ENCODE measurements at places on chromosomes 16 and 17.

GRCh38 chr16:72493716-72494415, 321.9 kb upstream of the PMFBP1 start:
- no peak for DNase-seq

GRCh38 chr17:7886227-7887037, 2.2 kb upstream of the CHD3 start:
- no peak for DNase-seq

DNA sequence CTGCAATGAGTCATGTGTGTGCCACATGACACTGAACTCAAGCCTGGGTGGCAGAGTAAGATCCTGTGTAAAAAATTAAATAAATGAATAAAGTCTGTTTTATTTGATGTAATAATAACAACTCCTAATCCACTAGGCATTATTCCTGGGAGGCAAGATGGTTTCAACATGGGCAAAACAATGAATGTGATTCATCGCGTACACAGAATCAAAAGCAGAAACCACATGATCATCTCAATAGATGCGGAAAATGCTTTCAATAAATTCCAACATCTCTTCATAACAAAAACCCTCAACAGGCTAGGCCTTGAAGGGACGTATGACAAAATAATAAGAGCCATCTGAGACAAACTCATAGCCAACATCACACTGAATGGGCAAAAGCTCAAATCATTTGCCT, 195.4 kb downstream of the CDH11 start:
- no peak for DNase-seq

DNA sequence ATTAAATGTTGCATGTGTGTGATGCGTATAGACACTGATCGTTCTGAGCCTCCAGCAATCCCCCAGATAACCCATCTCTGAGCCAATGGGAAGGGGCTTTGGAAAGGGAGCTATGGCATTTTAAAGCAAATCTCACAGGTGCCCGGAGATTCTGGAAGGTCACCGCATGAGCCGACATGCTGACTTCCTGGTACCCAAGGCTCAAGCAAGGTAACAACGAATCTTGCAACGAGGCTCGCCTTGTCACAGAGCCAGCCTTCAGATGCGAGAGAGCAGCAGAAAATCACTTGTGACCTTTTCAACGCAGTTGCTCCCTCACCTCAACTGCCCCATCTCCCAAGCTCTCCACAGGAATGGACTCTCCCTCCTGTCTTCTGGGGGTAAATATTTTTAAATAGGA, 154.8 kb upstream of the CDH5 start:
- no peak for DNase-seq

DNA sequence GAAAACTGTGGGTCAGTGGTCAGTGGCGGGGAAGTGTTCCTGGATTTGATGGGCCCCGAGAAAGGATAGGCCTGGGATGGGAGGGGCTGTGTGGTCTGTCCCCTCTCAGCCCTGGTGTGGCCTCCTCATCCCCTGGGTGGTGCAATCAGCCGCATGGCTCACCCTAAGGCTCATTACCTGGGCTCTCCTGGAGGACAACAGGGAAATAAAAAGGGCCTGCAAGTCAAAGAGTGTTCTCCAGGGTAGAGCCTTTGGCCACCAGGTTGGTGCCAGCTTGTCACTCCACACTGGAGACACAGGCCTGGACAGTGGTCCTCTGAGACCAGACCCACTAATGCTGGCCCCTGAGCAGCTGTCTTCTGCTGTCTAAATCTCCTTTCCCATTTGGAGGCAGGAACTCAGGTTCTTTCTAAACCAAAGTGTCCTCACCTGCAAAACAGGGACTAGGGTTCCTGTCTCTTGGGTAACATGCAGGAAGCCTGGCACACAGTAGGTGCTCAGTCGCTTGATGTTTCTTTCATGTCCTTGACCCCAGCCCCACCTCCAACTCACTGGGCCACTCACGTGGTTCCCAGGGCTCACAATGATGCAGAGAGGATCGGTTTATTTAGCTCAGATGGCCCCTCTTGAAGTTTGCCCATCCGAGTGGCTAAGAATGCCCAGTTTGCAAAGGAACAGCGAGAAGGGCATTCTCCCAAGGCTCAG, 2.4 kb downstream of the NDRG4 start:
- DNase-seq, result no peak

GRCh38 chr17:29412780-29413565, 22.8 kb downstream of the TAOK1 start:
- DNase-seq, result no peak

DNA sequence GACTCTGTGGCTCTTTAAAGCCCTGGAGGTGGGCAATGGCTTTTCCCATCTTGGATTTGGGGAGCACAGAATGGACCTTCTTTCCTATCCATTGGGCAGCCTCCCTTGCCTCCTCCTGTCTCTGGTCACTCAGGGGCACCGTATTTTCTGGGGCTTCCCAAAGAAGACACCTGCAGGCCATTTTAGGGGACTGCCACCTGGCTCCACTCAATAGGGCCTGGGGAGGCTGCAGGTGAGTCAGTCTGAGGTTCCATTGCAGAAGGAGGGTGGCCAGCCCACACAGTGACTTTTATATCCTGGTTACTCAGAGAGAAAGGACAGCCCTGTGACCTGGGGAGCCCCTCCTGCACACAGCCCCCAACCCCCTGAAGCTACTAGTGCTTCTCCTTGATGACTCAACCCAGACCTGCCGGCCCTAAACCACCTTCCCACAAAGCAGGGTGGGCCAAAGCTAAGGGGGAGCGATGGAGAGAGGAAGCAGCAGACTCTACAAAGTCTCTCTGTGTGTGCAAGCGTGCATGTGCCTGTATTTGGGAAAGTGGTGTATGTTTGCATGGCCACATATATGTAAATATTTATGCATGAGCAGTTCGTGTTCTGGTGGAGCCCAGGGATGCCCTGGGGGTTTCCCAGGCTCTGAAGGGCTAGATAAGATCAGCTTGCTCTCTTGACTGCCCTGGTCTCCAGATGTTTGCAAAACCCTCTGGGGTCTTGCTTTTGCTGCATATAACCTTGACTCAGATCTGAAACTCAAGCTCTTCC, 5.0 kb downstream of the CX3CL1 start:
- DNase-seq, result no peak

- DNase-seq, result no peak
Measured at GRCh38 chr16:76318565-76318964, 41.4 kb downstream of the CNTNAP4 start.

DNA sequence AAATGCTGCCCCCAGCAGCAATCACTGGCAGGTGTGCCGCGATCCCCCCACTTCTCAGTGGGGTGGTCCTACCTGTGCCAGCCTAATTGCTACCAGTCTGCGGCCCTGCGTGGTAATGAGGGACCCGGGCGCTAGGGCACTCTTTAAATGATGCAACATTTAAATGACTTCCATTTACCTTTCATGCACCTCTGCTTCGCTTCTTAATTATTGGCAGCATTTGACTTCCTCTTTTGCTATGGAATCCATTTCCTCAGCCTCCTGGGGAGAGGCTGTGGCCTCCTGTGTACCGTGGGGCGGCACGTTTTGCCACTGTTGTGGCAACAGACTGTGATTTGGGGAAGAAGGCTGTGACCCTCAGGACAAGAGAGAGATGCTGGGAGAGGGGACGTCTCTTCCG, 86.1 kb downstream of the RPA1 start:
- DNase-seq, result no peak

DNA sequence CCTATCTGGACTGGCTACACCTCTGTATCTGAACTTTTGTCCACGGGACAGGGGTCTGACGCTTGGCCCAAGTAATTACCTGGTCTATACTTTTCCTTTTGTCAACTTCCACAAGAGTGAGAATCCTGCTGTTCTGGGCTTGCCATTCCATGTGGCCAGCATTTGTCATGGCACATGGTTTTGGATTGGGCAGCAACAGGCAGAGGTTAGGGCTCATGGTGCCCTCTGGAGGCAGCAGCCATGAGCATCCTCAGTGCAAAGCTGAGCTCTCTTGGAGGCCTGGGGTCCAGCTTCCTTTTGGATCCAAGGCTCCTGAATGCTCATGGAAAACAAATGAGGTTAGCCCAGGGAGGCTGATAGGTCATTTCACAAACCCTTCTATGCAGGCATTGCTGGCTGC, 7.5 kb upstream of the EDC4 start:
- DNase-seq, result no peak

- no peak for DNase-seq
Measured at GRCh38 chr16:48539485-48540221, 70.3 kb downstream of the N4BP1 start.

- no peak for DNase-seq
Measured at GRCh38 chr17:27216836-27217235, 77.1 kb upstream of the WSB1 start.

DNA sequence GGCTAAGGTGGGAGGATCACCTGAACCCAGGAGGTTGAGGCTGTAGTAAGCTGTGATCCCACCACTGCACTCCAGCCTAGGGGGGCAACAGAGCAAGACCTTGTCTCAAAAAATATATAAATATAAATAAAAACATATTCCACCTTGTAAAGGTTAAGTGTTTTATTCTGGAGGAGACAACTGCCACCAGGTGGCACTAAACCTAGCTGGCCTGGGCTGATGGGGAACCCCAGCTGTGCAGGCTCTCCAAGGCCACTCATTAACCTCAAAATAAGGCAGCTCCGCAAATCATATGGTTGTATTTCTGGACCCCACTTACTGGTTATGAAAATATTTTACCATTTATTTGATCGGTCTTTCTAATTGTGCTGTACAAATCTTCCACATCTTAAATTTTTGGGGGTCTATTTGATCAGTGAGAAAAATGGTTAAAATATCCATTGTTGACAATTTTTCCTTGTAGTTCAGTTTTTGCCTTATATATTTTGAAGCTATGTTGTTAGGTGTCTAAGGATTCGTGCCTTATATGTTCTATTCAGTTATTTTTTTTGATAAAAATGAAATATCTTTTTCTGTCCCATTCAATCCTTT, 8.5 kb upstream of the ICAM2 start:
- no peak for DNase-seq

DNA sequence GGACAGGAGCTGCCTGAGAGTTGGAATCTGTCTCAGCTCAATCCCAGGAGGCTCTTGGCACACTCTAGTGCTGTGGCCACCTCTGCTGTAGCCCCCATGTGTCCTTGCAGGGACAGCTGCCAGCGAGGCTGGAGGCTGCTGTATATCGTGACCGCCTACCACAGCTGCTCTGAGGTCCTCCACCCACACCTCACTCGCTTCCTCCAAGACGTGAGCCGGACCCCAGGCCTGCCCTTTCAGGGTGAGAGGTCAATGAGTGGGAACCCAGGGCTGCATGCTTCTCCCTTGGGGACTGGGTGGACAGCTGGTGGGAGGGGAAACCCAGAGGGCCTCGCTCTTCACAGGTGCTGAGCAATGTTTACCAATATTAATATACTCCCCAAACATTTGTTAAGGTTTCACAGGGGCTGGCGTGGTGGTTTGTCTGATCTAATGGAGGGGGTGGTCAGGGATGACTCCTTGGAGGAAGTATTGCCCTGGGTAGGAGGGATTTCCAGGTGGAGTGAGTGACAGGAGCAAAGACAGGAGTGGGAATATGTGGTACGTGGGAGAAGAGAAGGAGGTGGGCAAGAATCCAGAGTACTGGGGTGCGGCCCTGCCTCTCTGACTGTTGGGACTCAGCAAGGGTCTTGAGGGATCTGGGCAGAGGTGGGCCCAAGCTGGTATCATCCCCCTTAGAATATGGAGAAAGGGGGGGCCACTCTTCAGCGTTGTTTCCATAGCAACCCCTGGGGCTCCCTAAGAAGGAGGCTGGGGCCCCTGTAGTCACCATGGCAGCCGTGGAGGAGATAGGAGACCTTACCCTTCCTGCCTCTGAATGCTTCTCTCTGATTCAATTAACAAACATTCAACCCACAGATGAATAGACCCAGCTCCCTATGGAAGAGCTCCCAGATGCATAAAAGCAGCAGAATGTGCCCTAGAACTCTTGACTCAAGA, 22.2 kb upstream of the ALKBH5 start:
- DNase-seq, result no peak

GRCh38 chr16:177394-177822, 928 bp downstream of the HBA1 start:
- DNase-seq, result no peak

DNA sequence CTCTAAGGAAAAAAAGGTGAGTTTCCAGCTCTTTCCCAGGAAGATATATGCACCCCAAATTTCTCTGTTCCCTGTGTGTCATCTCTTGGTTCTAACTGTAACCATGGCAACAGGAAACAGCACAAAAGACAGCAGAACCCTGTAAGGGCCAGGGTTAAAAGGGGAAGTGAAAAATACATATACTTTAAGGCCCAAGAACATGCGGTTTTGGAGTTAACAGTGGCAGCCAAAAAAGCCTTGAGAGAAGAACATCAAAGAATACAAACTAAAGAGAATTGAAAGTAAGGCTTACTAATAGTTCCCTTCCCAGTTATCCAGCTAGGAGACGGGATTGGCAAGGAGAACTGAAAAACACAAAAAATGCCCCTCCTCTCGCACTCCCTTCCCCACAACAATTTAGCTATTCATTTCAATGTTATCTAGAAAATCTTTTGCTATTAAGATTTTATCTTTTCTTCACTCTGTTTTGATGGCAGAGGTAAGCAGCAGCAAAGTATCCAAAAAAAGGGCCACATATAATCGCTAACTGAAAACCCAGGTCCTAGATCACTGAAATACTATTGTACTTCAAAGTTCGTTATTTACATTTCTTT, 1.5 kb downstream of the SPOP start:
- DNase-seq, result no peak

DNA sequence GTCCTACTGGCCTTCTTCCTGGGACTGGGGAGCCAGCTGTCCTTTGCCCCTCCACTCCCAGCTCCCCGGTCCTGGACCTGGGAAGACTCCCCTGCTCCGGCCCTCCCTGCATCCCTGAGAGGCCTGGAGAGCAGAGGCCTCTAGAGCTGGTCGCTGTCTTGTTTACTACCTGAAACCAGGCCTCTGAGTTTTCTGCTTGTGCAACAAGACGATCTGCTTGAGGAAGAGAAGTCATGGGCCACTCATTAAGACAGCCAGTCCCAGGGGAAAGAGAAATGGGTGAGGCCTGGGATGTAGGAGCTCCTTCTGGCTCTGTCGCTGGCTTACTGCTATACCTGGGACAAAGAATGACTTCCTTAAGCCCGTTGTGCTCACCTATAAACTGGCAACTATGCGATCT, 29.8 kb upstream of the GPRC5C start:
- no peak for DNase-seq

GRCh38 chr17:43988301-43988700, 16.1 kb upstream of the NAGS start:
- no peak for DNase-seq

GRCh38 chr16:2339521-2340484, 725 bp downstream of the ABCA3 start:
- DNase-seq, result no peak

Measured in cortex of kidney (tissue), 1 donor.